Stimulated activated CD4-positive, alpha-beta T cell treated with anti-CD3 and anti-CD28 coated beads, TNF-alpha, amount 100 ng/mL, for 24 hours (primary cell): ENCODE measurements at places on chromosomes 11 and 22.

GRCh38 chr11:30889143-30889794 lies 303.1 kb upstream of the MPPED2 start:
- DNase-seq: no peak

- DNase-seq: no peak
Measured at GRCh38 chr11:93614173-93614722, 47.2 kb upstream of the CEP295 start.

DNA sequence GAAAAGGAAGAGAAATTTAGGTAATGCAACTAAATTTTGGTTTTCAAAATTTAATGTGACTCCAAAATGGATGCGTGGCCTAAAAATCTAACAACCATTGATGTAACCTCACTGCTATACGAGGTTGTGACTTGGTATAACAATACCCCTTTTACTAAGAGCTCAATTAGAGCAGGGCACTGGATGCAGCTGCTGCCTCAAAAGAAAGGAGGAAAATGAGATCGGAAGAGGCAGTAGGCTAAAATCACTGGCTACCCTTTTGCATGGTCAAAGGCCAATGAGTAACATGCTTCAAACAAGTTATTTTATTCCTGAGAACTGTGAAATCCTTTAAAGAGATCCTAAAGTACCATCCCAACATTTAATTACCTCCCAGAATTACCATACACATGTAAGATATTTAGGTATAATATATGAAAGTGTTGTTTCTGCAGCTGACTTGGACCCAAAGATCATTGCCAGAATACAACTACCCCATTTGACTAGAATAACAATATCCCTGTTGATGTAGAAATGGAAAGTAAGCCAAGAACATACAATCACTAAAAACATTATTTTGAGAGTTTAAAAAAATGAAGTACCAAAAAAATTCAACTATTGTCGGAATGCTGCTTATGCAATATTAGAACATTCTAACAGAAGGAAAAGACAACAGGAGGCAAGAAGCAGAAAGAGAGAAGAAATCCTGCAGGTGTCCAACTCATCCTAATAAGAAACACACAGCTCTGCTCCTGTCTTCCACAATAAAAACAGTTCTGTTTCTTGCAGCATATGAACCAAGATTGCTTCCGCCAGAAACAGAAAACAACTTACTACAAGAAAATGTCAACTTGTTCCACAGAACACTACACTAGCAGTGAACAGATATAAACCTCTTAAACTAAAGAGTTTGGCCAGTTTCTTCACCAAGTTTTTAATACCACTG lies 15.0 kb downstream of the SIK3 start:
- DNase-seq: no peak

DNA sequence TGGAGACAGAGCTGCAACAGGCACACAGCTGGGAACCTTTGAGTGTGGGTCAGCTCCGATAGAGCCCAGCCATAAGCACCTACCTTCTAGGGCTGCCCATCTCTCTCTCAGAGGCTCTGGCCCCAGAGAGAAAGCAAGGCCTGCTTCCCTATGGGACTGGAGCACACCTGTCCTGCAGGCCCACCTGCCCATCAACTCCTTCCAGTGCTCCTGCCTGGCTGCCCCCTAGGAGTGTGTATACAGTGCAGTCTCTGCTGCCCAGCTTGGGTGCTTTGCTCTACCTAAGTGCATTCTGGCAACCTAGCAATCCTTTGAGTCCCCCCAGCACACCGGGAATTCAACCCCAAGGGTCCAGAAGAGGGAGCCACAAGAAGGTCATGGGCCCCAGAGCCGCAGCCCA lies 21.0 kb downstream of the OR8G5 start:
- no peak for DNase-seq

- DNase-seq: no peak
Measured at GRCh38 chr22:33570110-33570509, 350.2 kb downstream of the LARGE1 start.

GRCh38 chr11:110022548-110022947 lies 70.6 kb upstream of the ZC3H12C start:
- DNase-seq: no peak

GRCh38 chr22:49933236-49934159 lies 15.1 kb downstream of the CRELD2 start:
- no peak for DNase-seq

DNA sequence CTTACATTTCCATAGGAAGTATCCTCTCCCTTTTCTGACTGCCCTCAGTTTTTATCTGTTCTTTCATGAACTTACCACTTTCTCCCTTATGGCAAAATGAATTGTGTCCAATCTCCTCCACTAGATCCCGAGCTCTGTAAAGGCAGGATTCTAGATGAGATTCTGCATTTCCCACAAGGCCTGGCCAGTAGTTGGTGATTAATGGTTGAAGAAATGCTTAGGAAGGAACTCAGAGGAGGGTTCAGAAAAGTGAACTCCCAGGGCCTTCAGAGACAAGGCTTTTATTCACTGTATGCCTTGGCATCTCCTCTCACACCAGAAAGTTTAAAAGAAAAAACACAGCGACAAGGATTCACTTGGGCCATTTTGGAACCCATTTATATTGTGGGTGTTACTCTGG lies 66.2 kb downstream of the CCDC81 start:
- DNase-seq: no peak

DNA sequence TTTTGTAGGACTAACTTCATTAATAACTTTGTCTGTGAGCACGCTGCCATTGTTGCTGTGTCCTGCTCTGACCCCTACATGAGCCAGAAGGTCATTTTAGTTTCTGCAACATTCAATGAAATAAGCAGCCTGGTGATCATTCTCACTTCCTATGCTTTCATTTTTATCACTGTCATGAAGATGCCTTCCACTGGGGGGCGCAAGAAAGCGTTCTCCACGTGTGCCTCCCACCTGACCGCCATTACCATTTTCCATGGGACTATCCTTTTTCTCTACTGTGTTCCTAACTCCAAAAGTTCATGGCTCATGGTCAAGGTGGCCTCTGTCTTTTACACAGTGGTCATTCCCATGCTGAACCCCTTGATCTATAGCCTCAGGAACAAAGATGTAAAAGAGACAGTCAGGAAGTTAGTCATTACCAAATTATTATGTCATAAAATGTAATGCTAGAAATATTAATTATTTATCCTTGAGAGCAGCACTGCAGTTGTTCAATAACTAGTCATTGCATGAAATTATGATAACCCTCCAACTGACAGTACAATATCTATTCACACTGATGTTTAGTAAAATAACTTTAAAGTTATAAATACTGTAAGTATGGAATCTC lies 46.4 kb upstream of the OR5D13 start:
- DNase-seq: no peak

GRCh38 chr11:14519597-14519916 lies 629 bp downstream of the PSMA1 start:
- DNase-seq: no peak

DNA sequence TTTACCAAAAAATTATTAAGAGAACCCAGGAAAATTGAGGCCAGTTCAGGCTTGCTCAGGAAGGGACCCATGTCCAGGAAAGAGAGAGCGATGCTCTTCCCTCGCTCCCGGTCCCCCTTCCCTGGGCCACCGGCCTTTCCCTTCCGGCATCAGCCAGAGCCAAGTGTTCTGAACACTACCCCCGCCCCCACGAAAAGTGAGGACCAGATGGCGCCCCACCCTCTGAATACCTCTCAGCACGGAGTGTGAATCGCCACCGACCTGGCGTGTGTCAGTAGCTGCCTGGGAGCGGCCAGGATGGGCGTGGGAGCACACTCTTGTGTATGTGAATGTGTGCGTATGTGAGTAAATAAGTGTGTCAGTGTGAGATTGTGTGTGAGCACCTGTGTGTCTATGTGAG lies 20.2 kb downstream of the RPS6KA4 start:
- no peak for DNase-seq

GRCh38 chr11:94504689-94505293 lies 7.5 kb upstream of the C11orf97 start:
- DNase-seq: no peak

DNA sequence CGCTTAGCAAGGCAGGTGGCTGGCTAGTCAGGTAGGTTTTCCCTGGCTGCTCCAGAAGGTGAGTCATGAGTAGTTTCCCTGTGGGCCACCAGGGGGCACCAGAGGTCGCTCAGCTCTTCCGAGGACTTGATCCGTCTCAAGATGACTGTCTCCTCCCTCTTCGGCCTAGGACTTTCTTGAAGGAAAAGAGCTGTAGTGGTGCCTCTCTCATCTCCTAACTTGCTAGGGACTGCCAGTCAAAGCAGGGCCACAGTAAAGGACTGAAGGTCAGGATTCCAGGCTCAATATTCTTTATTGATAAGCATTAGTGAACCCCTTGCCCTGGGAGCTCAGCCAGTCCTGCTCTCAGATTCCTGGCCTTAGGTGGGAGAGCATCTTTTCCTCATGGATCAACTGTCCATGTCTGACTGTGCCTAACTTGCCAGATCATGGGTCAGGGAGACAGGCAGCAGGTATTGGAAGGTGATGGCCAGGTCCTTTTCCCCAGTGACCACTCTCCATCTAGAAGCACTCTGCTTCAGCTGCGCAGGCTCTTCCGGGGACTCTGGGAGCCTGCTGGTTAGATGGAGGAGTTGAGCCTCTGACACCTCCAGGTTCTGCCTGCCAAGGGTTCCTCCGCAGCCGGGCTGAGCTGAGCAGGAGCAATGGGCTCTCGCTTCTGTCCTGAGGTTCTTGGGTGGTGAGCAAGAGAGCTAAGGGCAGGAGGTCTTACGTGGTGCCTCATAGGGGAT lies 1.9 kb downstream of the POLD4 start:
- DNase-seq: peak; percentile 57

GRCh38 chr11:31366795-31367194 lies 2.7 kb downstream of the DCDC1 start:
- no peak for DNase-seq

DNA sequence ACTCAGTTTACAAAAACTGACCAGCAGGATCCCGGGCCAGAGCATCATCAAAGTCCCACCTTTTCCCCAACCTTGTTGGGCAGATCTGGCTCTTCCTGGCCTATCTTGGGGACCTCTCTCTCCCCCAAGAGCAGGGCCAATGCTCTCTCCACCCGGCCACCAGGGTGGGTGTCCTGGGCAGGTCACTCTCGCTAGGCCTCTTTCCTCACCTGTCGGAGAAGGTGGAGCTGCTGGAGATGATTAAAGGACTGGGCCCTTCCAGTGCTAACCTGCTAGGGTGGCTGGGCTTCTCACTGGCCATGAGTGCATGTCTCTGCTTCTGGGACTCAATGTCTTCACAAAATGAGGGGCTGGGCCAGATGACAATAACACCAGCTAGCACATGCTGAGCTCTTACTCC lies 2.9 kb upstream of the CAPN5 start:
- no peak for DNase-seq

- no peak for DNase-seq
Measured at GRCh38 chr11:130476200-130476921, 27.9 kb downstream of the ADAMTS15 start.

DNA sequence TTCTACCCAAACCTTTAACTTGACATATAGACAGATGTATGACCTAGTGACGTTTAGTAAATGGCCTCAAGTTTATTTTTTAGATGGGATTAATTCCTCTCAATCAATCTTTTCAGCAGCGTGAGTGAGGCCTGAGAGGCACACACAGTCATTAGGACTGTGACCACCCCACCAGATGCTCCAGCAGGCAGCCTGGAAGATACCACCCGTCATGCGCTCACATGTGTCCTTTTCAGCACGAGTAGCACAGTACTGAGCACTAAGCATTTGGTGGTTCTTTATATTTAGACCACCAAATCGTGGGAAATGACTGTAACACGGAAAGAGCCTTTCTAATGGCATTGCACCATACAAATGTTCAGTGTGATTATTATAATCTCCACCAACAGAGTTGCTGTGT lies 354.6 kb upstream of the DDI1 start:
- DNase-seq: no peak

DNA sequence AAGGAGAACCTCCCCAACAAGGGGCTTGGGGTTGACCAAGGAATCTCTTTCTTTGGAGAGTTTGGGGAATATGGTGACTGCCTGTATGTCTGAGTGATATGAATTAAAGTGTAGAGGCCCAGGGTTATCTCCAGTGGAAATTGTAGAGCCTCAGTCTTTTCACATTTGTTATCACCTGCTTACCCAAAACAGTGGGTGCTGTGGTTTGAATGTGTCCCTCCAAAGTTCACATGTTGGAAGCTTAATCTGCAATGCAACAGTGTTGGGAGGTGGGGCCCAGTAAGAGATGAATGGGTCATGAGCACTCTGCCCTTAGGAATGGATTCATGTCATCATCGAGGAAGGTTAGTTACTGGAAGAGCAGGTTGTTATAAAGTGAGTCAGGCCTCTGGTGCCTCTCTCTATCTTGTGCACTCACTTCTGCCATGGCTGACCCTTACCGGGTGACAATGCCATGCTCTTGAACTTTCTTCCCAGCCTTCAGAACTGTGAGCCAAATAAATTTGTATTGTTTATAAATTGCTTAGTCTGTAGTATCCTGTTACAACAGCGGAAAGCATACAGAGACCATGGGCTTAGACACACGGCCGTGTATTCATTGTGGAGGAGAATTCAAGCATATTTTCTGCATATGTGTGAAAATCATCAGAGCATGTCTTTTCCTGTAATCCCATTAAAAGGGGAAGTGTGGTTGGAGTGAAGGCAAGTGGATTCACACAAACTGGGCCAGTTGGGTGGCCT lies 114.1 kb upstream of the TBCEL start:
- DNase-seq: no peak

DNA sequence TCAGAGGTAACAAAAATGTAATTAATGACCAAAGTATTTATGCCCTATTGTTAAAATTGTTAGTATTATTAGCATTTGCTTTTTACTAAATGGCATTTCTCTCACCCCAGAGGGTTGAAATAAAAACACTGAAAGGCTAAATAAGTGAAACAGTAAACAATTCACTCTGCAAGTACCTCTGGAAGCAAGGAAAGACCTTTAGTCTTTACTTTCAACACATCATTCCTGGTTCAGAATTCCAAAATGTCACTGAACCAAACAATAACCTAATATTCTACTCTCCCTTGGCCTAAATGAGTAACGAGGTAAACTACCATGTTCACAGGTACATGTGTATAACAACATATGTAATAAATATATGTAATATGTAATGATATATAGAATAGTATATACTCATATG lies 369.3 kb downstream of the TTC28 start:
- no peak for DNase-seq

- no peak for DNase-seq
Measured at GRCh38 chr22:31133911-31134310, 6.4 kb downstream of the PLA2G3 start.

DNA sequence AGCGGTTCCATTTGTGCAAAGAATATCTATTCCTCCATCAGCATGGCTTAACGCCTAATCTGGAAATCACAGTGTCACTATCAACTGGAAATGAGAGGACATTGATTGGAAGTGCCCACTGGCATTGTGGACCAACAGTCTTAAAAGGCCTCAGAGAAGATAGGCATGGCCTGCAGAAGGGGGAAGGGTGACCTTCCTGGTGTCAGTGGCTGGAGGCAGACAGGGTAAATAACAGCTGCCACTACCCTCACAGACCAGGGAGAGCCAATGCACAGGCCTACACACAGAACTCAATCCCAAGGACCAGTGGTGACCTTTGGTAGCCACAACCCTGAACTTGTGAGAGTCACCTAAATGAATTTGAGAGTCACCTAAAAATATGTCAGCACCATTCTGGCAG lies 36.0 kb downstream of the DDIAS start:
- no peak for DNase-seq

- DNase-seq: no peak
Measured at GRCh38 chr11:130625578-130626306, 177.3 kb downstream of the ADAMTS15 start.

- no peak for DNase-seq
Measured at GRCh38 chr11:93051186-93051585, 81.7 kb downstream of the MTNR1B start.

GRCh38 chr11:78432058-78432515 lies 14.5 kb upstream of the GAB2 start:
- DNase-seq: no peak
